ENCODE measurements at places on chromosomes 2 and 18.

DNA sequence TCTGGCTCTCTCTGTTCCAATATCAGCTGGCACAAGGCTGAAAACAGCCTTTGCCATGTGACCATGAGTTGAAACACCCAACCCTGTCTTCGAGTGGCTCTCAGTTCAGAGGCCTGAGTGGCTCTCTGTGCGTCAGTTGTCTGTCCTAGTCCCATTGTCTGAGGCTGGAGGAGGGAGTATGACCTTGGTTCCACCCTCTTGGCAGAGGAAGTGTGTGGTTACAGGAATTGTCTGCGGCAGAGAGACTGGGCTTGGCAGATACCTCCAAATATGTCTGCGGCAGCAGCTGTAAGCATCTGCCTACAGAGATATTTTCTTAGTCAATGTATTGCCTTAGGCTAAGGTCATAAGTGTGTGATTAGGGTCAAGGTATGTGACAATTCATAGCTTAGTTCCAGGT, 32.6 kb downstream of the CNGA3 start:
- DNase-seq: no peak

DNA sequence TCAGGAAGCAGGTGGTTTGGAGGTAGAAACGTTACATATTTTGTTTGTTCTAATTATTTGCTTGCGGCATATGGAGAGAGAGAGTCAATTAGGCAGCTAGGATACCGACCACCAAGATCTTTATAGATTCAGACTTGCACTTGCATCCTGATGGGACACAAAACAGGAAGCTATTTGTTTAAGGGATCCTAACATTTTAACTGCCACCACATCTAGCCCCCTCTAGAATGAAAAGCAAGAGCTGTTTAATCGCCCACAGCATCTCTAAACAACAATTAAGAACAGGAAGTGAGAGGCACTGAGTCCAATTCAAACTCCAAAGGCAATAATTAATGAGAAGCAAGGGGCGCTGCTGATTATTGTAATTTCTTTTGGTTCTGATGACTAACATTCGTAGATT, 182.0 kb upstream of the LINC00305 start:
- DNase-seq: no peak

- no peak for DNase-seq
These were observed 468.9 kb upstream of the HS6ST1 start for GRCh38 chr2:128787616-128788015.

DNA sequence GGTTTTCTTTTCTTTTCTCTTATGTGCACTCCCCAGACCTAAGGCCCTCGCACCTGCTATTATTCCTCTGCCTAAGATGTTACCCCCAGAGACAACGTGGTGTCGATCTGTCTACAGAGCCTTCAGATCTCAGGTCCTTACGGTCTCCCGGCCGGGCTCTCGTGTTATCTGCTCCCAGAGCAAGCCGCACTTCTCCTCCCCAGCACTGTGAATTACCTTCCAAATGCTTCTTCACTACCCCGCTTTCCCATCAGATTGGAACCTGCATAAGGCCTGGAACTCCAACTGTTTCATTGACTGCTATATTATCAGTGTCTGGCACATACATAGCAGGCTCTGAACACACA, 71.2 kb upstream of the ODC1 start:
- no peak for DNase-seq

- no peak for DNase-seq
These were observed 47.5 kb downstream of the KCNIP3 start for GRCh38 chr2:95344656-95345055.

DNA sequence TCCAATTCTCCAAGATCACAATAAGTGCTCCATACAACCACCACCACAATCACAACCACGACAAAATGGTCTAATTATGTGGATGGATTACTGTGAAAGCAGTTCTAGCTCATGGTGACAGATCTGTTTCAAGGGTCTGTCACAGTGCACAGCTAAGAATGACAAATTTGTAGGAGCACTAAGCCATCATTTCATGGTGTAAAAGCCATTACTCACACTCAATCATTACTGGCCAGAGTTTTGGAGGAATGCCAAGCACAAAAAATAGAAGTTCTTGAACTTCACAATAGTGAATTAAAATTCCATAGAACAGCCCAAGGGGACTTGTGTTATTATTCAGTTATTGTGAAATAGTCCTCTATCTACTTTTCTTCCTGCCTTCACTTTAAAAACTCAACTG, 2.3 kb downstream of the CPS1 start:
- no peak for DNase-seq

- DNase-seq: no peak
These were observed 42.7 kb downstream of the BCL11A start for GRCh38 chr2:60510713-60511112.
